Upper lobe of right lung (tissue), 1 donor: ENCODE measurements at places on chromosomes 11 and 22. TPM values are rescaled to one million over a fixed set of nuclear protein-coding genes. Genes with fewer than 3 reads are reported as not detected.
A peak's percentile ranks its signal among the peaks of the same experiment; 100 is the strongest.

GRCh38 chr11:27701355-27702105 lies 1.3 kb upstream of the BDNF start:
- peak; percentile 62 for DNase-seq

GRCh38 chr11:73210916-73211667 lies 7.0 kb upstream of the P2RY2 start:
- DNase-seq: peak; percentile 28

- peak; percentile 76 for DNase-seq
These were observed 28.3 kb downstream of the NECTIN1 start for GRCh38 chr11:119700536-119701346.

- no peak for DNase-seq
These were observed 39.1 kb downstream of the MMP27 start for GRCh38 chr11:102666331-102666957.

DNA sequence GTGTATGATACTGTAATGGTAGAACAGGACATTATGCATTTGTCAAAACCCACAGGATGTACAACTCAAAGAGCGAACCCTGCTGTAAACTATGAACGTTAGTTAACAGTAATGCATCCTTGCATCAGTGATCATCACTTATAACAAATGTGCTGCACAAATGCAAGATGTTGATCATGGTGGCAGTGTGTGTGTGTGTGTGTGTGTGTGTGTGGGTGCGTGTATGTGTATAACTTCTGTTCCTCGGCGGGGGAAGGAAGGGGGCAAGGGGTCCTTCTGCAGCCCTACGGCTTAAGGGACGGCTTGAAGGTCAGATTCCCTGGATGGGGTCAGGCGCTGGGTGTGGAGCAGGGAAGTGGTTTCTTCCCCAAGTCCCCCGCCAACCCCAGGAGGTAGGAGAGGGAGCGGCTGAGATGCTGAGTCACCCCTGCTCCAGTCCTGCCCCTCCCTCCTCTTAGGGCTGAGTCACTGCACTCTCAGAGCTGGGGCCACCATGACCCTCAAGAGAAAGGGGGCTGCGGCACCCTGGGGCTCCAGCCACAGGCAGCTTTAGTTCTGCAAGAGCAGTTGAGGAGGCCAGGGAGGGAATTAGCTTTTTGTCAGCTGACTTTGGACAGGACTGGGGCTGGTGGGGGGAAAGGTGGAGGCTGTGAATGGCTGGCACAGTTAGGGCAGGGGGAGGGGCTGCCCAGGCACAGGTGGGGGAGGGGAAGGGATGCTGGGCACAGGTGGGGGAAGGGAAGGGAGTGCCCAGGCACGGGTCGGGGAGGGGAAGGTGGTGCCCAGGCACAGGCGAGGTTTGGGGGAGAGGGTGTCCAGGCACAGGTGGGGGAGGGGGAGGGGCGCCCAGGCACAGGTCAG lies 8.8 kb upstream of the CTSD start:
- peak; percentile 85 for DNase-seq

GRCh38 chr11:45960387-45961095 lies 38.1 kb downstream of the LARGE2 start:
- DNase-seq: no peak

GRCh38 chr11:102591160-102591718 lies 33.9 kb downstream of the MMP20 start:
- no peak for DNase-seq

OSBP2 gene
- 6.0 TPM for total RNA-seq

DNA sequence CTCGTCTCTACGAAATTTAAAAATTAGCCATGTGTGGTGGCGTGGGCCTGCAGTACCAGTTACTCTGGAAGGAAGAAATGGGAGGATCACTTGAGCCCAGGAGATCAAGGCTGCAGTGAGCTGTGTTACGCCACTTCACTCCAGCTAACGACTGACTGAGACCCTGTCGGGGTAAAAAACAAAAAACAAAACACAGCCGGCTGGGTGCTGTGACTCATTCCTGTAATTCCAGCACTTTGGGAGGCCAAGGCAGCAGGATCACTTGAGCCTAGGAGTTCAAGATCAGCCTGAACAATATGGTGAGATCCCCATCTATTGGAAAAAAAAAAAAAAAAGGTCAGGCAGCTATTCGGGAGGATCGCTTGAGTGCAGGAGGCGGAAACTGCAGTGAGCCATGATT lies 2.4 kb downstream of the PAFAH1B2 start:
- DNase-seq: no peak

DNA sequence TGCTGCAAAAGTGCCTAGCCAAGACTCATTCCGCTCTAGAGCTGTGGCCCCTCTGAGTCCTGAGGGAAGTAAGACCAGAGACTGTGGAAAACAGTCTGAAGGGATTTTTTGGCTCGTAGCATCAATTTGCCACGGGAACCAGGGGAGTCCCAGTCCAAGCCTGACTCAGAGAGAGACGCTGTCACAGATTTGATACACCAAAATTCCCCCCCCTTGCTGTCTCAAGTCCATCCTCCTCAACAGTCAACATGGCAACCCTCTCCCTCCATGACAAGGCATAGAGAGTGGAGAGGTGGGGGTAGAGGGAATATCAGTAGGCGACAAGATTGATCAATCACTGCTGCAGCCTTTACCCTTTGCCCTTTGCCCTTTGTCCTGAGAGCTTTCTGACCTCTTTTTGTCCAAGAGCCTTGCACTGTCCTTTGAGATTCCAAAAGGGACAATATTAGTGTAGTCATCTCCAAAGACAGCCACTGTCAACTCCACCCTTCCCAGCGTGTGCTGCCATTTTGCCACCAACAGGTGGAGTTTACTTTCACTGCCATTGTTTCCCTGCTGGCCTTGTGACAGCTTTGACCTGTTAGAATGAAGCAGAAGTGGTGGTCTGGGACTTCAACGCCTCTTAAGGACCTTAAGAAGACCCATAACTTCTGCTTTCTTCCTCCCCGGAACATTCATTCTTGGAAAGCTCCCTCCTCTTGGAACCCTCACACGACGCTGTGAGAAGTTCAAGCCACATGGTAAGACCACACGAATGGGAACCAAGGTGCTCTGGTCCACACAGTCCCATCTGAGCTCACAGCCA lies 7.3 kb downstream of the SLC15A3 start:
- DNase-seq: no peak

SCGB2A2 gene
- not detected for total RNA-seq

DNA sequence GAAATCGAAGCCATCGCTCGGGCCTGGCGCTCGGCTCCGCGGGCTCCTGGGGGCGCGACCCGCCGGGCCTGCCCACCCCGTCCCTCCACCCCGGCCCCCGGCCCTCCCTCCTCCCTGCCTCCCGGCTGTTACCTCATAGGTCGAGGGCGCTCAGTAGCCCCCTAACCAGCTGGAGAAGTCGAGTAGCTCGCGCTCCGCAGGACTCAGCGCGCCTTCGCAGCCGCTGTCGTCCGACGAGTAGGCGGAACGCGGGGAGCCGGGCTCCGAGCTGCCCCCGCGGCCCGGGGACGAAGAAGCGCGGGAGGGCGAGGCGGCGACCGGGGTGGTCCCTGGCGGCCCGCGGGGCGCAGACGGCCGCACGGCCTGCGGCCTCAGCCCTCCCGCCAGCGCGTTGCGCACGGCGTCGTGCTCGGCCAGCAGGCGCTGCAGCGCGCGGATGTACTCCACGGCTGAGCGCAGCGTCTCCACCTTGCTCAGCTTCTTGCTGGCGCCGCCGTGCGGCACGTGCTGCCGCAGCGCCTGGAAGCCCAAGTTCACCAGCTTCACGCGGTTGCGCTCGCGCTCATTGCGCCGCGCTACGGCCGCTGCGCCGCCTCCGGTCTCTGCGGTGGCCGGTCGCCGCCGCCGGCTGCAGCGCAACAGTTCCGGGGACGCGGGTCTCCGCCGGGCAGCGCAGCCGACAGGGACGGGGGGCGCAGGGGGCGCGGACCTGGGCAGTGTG lies 627 bp downstream of the ASCL2 start:
- peak; percentile 82 for DNase-seq

RIMBP3B gene
- total RNA-seq: 0.09 TPM

SCUBE1 gene
- total RNA-seq: 36.0 TPM

NCF4 gene
- 37.0 TPM for total RNA-seq

SCGB1C1 gene
- total RNA-seq: not detected

GRCh38 chr11:96122601-96123074 lies 198.7 kb upstream of the MTMR2 start:
- DNase-seq: no peak

PATL1 gene
- 35.9 TPM for total RNA-seq
